ENCODE measurements at places on chromosomes 1 and 21.

DNA sequence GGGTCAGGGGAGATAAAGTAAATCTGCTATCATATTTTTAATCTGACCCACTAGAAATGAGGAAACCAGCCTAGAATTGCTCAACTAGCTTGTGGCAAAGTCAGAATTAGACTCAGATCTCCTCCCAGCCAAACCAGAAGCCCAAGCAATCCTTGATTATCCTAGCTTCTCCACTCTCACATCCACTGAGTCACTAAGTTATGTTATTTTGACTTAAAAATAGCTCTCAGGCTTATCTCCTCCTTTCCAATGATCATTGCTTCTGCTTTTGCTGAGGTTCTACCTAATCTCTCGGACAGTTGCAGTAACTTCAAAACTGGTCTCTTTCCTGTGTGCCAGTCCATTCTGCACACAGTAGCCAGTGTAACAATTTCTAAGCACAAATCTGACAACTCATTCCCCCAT, 22.9 kb downstream of the OVAAL start:
- no peak for DNase-seq

GRCh38 chr21:14977814-14978213, 87.0 kb downstream of the NRIP1 start:
- DNase-seq: no peak

GRCh38 chr1:212553676-212554075, 54.9 kb upstream of the ATF3 start:
- no peak for DNase-seq

DNA sequence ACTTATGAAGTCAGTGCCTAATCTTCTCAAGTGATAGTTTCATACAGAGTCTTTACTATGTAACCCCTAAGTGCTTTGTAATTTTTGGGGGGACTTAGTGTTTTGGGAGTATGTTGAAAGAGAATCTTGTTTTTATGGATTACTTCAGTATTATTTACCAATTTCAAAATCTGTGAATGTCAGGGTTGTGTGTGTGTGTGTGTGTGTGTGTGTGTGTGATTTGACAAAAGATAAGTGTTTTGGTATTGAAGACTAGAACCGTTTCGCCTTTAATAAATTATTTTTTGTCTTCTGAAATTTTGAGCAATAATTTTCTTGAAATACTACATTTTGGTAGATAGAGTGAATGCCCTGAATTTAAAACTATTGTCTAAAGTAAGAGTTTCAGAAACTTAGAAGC, 5.8 kb downstream of the MAGI3 start:
- no peak for DNase-seq

GRCh38 chr1:209123601-209124000, 459.9 kb upstream of the CAMK1G start:
- no peak for DNase-seq
